Common myeloid progenitor, CD34-positive (primary cell): ENCODE measurements at places on chromosomes 7 and 10.

DNA sequence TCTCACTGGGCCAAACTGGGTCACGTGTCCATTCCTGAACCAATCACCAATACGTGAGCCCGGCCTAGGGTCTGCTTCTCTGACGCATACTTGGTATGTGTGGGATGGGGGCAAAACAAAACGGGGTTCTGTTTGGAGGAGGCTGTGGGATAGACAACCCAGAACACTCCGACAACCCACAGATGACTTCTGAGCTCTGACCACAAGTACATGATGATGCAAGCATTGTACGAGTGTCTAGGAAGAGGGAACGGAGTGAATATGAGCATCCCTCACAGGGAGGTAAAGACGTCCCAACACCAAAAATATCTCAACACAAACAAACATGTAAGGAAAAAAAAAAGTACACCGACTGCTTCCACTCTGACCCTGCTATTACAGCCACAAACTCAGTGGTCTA is 5.6 kb downstream of the DAGLB start:
- no peak for DNase-seq

DNA sequence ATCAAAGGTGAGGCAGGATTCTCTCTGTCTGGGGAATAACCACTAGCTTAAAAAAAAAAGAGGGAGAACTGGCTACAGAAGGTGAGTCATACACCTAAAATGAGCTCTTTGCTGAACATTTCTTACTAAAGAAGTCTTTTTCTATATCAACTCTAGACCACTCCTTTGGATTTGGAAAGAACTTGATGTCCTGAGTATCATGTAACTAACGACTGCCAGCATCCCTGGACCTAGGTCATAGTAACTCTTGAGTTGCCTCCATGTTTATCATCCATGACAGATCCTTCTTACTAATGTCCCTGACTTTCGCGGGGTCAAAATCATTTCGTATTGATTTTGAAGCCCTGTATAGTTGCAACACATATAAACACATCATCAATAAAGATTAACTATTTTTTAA is 89.1 kb downstream of the CNOT4 start:
- no peak for DNase-seq

DNA sequence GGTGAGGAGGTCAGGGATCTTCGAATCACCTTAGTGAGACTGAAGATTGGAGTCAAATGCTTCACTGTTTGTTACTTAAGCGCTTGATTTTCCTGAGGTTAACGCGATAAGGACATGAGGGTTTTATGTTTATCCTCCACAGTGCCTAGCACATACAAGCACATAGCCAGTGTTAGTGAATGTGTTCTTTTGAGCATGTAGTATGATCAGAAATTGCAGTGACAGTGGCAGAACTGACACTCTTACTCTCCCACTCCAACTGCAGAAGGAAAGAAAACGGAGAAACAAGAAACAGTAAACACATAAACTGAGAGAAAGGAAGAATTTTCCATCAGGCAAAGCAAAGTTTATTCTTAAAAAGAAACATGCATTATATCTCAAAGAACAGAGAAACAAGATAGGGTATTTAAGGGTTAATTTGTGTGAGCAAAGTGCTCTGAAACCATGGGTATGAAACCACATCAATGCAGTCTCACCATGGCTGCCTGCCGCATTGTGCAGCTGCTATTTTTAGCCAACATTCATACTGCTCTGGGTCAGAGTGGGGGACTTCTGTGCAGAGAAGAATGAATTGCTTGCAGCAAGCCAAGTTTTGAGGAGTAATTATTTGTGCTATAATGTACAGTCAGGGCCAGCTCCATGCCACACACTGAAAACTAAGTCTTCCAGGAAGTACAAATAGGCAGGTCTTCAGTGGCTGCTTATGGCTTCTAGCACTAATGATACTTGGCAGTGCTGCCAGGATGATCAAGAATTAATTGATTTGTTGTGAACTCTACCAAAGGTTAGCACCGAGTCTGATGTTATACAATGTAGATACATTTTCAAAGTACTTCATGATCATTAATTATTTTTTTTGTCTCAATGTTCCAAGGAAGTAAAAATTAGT is 152.0 kb downstream of the MACC1 start:
- peak; percentile 46 for DNase-seq

DNA sequence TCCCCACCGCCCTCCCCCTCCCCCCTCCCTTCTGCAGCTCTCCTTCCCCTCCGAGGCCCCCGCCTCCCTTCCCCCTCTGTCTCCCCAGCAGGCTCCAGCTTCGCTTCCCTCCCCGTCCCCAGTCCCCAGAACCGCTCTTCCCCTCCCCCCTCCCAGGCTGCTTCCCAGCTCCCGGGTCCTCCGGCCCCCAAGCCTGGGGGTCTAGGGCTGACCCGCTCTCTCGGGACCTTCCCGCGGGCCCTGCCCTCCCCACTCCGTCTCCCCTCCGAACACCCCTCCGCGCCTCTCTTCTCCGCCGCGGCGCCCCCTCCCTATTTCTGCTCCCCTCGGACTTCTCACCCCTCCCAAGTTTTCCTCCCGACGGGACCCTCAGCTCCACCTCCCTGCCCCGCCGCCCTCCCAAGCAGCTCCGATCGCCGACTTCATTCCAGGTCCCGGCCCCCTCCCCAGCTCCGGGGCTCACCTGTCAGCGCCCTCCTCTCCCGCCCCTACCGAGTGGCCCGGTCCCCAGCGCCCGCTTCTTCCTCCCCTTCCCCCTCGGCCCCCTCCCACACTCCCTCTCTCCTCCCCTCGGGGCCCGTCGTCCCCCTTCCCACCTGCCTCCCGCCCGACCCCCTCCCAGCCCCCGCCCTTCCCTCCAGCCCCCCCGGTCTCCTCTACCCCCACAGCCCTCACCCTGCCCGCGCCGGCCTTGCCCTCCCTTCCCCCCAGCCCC is 990 bp downstream of the ZNF467 start:
- DNase-seq: peak; percentile 24

DNA sequence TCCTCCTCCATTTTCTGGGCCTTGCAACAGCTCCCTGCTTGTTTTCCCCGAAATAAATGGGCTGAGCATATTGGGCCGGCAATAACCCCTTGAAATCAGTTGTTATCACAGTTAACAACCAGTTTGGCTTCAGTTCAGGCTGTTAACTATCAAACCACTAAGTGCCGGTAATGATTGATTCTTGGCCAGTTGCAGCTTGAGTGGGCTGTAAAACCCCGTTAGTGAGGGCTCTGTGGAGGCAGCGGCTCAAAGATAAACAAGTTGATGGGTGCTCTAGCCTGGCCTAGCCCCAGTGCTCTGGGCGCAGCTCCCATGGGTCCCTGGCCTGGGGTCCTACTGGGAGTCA is 8.3 kb downstream of the FGF8 start:
- no peak for DNase-seq

DNA sequence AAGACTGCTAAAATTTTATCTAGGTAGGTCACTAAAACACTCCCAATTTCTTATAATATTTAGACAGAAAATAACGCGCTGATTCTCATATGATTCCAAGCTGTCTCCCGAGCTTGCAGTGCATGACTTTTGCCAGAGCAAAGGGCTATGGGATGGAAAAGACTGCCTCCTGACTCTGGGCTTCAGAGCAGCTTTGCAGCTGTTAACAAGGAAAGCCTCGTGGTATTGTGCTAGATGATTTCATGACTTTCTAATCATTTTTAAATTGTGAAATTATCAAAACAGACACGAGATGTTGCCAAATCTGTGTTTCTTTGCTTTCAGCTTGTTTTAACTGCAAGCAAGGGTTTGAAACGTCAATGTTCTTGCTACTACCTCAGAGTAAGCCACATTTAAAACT is 238.3 kb downstream of the AGMO start:
- DNase-seq: no peak

DNA sequence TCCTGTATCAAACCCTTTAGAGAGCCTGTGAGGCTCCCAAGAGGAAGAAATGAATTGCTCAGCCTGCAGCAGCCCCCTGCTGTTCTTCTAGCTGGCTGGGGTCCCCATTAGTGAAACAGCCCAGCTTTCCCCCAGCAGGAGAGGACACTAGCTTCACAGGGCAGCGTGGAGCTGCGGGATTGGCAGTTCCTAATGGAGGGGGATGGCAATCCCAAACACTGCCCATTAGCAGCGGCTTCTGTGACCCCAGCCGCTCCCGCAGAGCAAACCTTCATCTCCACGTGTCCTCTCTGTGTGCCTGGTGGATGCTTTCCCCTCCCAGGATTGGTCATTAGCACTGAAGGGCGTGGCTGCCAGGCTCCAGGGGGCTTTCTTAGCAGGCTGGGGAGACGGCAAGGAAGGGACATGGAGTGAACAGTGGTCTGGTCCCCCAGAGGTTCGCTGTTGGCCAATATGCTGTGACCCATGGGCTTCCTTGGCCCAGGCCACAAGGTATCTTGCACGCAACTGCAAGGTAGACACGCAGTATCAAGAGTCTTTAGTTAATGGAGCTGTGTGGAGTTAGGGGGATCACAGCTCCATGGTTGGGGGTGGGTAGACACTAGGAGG is 322.5 kb upstream of the ZMIZ1 start:
- no peak for DNase-seq

GRCh38 chr7:10734595-10734994 is 239.1 kb upstream of the PHF14 start:
- no peak for DNase-seq

- no peak for DNase-seq
These were observed 155.0 kb downstream of the SH3PXD2A start for GRCh38 chr10:103700436-103700715.

DNA sequence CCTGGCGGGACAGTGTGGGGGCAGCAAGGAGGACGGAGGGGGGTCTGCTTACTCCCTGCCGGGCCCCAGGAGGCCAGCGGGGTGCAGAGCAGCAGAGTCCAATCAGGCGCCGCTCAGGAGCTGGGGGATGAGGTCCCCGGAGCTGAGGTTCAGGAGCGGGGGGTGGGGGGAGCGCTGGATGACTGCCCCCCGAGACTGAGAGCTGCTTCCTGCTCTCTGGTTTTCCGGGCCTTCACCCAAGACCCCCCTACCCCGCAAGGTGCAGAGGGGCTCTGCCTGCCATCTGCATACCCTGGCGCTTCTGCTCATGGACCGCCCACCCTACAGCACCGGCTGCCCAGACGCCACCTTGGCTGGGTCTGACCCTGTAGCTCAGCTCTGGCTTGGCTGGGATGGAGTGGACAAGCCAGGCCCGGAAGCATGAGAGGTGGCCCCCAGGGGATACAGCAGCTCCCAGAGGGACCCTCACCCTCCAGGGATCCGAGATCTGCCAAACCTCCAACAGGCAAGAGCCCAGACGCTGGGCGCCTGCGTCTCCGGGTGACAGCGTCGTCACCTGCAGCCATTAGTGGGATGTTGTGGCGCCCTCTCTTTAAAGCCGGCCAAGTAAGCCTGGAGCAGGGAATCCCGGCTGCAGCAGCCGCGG is 930 bp downstream of the KNDC1 start:
- no peak for DNase-seq

DNA sequence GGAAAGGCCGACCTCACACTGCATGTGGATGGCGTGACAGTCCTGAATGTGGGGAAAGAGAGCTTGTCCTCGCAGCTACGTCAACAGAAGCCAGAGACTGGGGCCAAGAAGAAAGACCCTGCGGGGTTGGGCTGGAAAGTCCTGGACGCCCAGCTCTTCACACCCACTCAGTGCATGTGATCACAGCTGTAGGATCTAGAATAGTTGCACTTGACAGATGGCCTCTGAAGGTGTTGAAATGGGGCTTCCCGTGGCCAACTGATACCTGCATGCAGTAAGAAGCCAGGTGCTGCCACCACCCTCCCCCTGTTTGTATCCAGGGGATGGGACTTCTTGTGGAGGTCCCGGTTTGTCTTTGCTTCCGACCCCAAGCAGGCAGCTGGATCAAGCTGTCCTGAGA is 34.1 kb upstream of the OCM2 start:
- DNase-seq: no peak
